ENCODE measurements at places on chromosomes 5 and 9.

DNA sequence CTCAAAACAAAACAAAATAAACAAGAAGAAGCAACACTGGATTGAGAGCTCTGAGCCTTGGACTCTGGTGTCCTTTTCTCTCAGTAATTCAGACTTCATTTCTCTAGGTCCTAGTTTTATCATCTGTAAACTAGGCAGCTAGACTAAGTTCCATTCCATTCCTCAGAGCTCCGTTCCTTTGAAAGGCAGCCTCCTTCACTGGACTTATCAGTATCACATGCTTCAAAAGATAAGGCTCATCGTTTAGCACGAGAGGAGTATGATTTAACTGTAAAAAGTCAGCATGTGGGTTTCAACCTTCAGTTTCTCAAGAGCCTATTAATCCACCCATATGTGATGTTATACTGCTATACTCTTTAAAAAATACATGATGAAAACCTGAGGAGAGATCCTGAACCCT, 1.6 kb downstream of the ATP10B start:
- no peak for DNase-seq

DNA sequence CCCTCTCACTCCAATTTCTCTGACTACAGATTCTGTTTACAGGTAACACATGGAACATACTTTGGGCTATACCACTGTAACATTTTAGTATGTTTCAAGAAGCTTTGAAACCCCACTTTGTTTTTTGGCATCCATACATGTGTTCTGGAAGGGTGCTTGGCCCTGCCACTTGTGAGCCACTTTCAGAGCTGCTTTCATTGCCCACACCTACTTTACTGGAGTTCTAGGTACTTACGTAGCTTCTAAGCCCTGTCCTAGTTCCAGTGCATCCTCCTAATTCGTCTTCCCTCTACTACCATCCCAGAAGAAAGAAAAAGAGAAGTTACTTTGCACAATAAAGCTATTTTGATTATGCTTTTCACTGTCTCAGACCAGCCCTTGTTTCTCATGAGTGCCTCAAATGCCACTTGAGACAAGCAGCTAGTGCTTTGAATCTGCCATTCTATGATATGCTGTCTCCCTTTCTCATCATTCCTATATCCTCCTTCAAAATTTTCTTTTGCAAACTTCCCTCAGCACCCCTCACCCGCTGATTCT, 26.5 kb upstream of the C5orf47 start:
- no peak for DNase-seq

GRCh38 chr5:159566832-159567231, 236.5 kb upstream of the IL12B start:
- no peak for DNase-seq

- no peak for DNase-seq
Observed at GRCh38 chr9:115957585-115957984, 196.0 kb upstream of the PAPPA start.

GRCh38 chr5:13921578-13921977, 22.9 kb downstream of the DNAH5 start:
- no peak for DNase-seq

GRCh38 chr9:132162764-132163456, 1.1 kb downstream of the NTNG2 start:
- no peak for DNase-seq

All from brain pericyte (primary cell).